ENCODE measurements at places on chromosomes 5 and 9.
A peak's percentile ranks its signal among the peaks of the same experiment; 100 is the strongest.

DNA sequence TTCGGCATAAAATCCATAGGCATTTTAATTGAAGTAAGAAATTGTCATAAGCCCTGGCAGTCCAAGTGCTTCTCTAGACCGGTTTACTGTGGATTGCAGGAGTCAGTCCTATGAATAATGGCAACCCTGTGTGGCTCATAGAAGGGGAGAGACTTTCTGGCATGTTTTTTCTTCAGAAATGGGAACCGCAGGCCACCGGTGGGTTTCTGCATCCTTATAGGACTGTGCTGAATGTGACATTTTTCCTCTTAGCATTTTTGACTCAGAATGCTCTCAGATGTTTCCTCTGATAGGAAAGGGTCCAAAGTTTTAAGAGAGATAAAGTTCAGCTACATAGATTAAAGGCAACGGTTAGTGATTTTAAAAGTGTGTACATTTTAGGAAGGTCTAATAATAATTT, 6.3 kb downstream of the DAPK1 start:
- DNase-seq: no peak

GRCh38 chr5:126519637-126520592, 75.1 kb downstream of the ALDH7A1 start:
- DNase-seq: peak; percentile 20

DNA sequence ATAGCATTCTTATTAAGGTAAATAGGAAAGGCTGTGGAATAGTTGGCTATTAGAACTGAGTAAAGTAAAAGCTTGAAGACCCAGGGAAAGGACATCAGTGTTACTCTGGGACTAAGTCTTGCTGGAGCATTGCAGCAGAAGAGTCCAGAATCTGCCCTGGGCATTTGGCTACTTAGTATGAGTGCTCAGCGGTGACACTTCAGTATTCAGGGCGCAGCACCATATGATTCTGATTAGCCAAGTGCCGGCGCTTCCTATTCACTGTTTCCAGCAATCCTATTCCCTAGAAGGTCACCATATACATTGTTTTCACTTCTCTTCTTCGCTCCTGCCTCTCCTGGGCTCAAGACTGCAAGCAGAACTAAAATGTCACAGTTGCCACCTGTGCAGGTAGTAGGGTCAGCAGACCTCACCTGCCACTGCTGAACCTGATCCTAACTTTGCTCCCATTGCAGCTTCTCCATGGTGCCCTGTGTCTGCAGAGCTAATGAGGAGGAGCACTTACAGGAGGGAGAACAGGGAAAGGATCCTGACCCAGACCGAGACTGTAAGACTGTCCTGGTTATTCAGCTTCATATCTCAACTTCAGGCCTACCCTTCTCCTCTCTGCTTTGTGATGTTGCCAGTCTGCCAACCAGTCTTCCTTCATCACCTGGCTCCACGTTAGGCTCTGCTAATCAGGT, 313.6 kb upstream of the PIK3R1 start:
- peak; percentile 67 for DNase-seq

GRCh38 chr9:134192311-134192950, 28.1 kb upstream of the RNU6ATAC start:
- no peak for DNase-seq
